ENCODE measurements at places on chromosomes 1 and 21. TPM values are rescaled to one million over a fixed set of nuclear protein-coding genes. Genes with fewer than 3 reads are reported as not detected.

The MROH9 gene
- polyA plus RNA-seq: not detected

The CCDC185 gene
- 0.06 TPM for polyA plus RNA-seq

The SMYD2 gene
- 41.0 TPM for polyA plus RNA-seq

The PPFIA4 gene
- polyA plus RNA-seq: 4.0 TPM

The ALDH4A1 gene
- 96.3 TPM for polyA plus RNA-seq

The OR2M3 gene
- 0.03 TPM for polyA plus RNA-seq

The IGSF9 gene
- 26.1 TPM for polyA plus RNA-seq

The KLF17 gene
- not detected for polyA plus RNA-seq

The KCNE2 gene
- polyA plus RNA-seq: 1.3 TPM

The MTARC2 gene
- 55.4 TPM for polyA plus RNA-seq

The INSRR gene
- polyA plus RNA-seq: 4.4 TPM

The TIE1 gene
- 59.7 TPM for polyA plus RNA-seq

The SYNC gene
- polyA plus RNA-seq: 1.3 TPM

The GPATCH2 gene
- 24.0 TPM for polyA plus RNA-seq

The OPRD1 gene
- polyA plus RNA-seq: 0.62 TPM

The RIPK4 gene
- polyA plus RNA-seq: 21.5 TPM

The CALML6 gene
- polyA plus RNA-seq: 0.30 TPM

The NBPF6 gene
- not detected for polyA plus RNA-seq

The TTC39A gene
- 9.4 TPM for polyA plus RNA-seq

The RPAP2 gene
- 34.7 TPM for polyA plus RNA-seq

The BCAS2 gene
- polyA plus RNA-seq: 58.5 TPM

The FALEC gene
- not detected for polyA plus RNA-seq

The LCE1F gene
- not detected for polyA plus RNA-seq

The LMOD1 gene
- polyA plus RNA-seq: 6.0 TPM

The PKNOX1 gene
- polyA plus RNA-seq: 24.2 TPM

The OR2AK2 gene
- polyA plus RNA-seq: not detected

The NDC1 gene
- polyA plus RNA-seq: 29.2 TPM

The LCA5L gene
- 6.3 TPM for polyA plus RNA-seq

The C1orf210 gene
- 26.2 TPM for polyA plus RNA-seq

The TCHHL1 gene
- polyA plus RNA-seq: not detected

The POU3F1 gene
- polyA plus RNA-seq: 1.0 TPM

The PPP1R8 gene
- 66.3 TPM for polyA plus RNA-seq

The RAD54L gene
- polyA plus RNA-seq: 13.0 TPM

The OXCT2 gene
- polyA plus RNA-seq: 0.53 TPM

The TGFB2 gene
- polyA plus RNA-seq: 10.3 TPM

The ST6GALNAC3 gene
- polyA plus RNA-seq: 84.6 TPM

The E2F2 gene
- 4.6 TPM for polyA plus RNA-seq

The CFHR1 gene
- 0.37 TPM for polyA plus RNA-seq

The FLG2 gene
- polyA plus RNA-seq: 0.05 TPM

The PLA2G5 gene
- not detected for polyA plus RNA-seq
